NCI-H1105 (cell line): ENCODE measurements at places on chromosomes 1 and 21.

- no peak for DNase-seq
These were observed 21.6 kb downstream of the PLXNA2 start for GRCh38 chr1:208222376-208223126.

DNA sequence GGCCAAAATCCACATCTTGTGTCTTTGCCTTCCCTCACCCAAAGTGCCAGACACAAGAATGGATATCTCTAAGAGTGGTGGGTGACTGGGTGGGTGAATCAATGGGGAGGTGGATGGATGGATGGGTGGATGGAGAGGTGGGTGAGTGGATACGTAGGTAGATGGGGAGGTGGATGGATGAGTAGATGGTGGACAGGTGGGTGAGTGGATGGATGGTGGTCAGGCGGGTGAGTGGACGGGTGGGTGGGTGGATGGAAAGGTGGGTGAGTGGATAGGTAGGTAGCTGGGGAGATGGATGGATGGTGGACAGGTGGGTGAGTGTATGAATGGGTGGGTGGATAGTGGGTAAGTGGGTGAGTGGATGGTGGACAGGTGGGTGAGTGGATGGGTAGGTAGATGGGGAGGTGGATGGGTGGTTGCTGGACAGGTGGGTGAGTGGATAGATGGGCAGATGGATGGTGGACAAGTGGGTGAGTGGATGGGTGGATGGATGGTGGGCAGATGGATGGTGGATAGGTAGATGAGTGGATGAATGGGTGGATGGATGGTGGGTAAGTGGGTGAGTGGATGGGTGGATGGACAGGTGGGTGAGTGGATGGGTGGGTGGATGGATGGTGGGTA lies 34.2 kb downstream of the SLC19A1 start:
- DNase-seq, result no peak

- peak; percentile 29 for DNase-seq
These were observed 16.4 kb upstream of the CGN start for GRCh38 chr1:151494741-151495281.

- DNase-seq, result no peak
These were observed 91.0 kb upstream of the TMEM51 start for GRCh38 chr1:15062479-15063099.

- no peak for DNase-seq
These were observed 578.3 kb upstream of the NR5A2 start for GRCh38 chr1:199449221-199449620.

GRCh38 chr1:26358411-26359384 lies 4.8 kb upstream of the CRYBG2 start:
- DNase-seq, result no peak

DNA sequence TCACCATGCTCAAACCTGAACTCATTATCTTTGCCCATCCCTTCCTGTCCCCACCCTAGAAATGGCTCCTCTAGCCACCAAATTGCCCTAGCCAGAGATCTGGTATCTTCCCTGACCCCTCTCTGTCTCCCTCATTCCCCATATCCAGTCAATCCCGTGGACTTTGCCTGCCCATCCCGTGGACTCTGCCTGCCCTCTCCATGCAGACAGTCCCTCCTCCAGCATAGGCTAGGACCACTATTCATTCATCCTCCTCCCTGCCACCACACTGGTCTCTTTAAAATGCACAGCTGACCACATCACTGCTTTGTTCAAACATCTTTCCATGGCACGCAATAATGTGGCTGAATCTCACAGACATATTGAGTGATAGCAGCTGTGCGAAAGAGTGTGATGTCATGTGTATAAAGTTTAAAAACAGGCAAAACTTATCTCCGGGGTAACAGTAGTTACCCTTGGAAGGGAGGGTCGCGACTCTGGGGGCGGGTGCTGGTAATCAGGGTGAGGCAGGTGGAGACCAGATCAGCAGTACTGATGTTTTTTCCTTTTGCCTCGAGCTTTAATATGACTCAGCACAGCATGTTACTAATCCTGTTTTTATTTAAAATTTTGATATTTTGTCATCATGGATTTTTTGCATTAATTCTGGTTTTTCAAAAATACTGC lies 4.8 kb upstream of the SLC2A1 start:
- no peak for DNase-seq

DNA sequence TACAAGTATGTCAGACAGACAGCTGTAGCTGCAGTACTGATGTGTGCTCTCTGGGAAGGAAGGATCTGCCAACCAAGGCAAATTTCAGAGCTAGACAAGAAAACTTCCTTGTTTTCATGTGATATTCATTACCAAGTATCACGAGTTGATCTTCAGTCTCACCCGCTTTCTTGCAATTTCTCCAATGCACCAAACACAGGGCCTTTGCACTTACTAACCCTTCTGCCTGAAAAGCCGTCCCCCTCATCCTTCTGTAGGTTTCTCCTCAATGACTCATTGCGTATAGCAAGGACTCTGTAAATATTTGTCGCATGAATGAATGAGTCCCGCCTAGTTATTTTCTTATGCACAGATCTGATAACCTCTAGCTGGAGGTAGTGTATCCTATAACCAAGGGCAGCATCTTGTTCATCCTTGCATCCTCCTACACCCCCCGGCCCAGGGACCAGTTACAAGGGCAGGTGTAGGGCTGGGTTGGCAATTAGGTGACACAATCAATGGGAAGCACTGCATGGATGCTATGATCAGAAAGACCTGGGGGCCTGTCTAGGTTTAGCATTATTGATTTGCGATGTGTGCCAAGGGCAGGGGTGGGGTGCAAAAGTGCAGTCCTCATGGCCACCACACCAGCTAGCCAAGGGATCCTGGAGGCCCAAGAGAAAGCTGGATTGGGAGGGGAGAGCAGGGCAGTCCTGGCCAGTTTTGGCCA lies 51.4 kb upstream of the GPR157 start:
- DNase-seq, result no peak

GRCh38 chr1:94580367-94581115 lies 39.0 kb upstream of the F3 start:
- DNase-seq, result no peak

DNA sequence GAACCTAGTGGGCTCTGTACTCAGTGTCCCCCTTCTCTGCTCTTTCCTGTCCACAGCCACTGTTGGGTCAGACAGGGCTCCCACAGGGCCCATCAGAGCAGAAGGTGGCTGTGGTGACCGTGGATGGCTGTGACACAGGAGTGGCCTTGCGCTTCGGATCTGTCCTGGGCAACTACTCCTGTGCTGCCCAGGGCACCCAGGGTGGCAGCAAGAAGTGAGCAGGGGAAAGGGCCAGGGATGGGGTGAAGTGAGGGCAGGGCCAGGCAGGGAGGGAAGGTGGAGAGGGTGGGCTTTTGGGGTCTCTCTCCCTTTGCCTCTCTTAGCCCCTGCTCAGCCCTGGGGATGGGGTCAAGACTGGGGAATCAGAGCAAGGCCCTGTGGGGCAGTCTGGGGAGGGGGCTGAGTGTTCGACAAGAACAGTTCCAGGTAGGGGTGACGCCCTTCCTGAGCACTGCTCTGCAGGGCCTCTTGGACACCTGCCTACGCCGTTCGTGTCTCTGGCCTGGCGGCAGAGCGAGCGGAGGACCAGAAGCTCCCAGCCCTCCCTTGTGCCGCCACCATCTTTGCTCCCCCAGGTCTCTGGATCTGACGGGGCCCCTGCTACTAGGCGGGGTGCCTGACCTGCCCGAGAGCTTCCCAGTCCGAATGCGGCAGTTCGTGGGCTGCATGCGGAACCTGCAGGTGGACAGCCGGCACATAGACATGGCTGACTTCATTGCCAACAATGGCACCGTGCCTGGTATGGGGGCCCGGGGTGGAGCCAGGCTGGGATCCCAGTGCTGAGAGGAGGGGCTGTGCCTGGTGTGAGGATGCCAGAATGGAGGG lies 13.1 kb downstream of the CELSR2 start:
- DNase-seq, result no peak

DNA sequence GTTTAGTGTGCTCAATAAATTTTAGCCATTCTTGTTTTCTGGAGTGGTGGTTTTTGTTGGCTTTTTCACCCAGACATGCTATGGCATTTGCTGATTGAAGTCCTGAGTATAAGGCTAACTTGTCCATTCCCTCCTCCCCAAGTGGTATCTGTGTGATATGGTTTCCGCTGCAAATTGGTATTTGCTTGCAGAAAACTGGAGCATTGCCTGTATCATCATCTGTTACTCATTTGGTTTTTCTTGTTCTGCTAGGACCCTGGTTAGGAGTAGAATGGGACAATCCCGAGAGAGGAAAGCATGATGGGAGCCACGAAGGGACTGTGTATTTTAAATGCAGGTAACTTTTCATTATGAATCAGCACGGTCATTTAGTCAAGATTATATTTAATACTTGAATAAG lies 34.0 kb downstream of the TBCE start:
- DNase-seq, result no peak

DNA sequence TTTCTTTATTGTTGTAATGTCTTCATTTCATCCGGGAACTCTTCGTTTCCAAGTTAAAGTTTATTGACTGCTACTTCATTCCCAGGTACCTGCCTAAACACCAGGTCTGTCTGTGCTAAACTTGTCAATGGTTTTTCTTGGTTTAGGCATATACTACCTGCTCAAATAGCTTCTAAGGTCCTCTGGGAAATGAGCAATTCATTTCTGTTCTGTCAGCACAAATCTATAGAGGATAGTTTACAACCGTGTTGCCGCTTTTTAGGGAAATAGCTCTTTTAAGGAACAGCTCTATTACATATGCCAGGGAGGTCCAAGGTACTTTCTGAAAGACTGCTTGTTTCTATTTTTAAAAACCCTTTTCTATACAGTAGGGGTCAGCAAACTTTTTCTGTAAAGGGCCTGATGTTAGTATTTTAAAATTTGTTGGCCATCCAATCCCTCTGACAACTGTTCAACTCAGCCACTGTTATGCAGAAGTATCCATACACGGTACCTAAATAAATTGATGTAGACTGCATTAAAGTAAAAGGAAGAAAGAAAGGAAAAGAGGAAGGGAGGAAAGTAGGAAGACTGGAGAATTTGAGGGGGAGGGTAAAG lies 222.7 kb upstream of the PTBP2 start:
- no peak for DNase-seq

DNA sequence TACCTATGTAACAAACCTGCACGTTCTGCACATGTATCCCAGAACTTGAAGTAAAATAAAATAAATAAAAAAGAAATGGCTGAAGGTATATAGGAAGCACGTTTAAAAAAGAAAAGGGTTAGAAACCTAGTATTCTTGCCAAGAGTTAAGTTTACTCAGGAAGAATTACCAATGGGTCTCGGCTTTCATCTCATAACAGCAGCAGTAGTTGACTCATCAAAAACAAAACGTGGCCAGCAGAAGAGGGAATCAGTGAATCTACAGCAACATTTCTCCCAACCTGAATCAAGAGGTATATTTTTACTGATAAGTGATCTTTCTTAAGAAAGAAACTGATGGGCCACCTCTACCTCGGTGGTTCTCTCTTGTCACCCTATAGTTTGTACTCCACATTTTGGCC lies 340.3 kb downstream of the BRINP2 start:
- no peak for DNase-seq

DNA sequence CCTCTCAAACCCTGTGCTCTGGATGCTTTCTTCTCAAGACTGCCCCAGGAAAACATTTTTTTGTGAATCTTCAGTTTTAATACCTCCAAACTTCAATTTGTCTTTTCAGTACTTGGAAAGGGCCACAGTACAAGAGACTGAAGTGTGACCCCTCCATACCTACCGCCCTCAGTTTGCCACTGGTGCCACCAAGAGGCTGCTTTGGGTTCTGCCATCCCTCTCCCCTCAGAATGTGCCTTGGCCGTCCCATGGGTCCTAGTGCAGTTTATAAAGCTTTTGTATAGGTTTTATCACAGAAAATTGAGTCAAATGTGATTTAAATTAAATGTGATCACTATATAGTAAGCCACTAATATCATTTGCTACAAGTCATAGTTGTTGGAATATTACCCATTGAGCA lies 60.8 kb upstream of the PGD start:
- DNase-seq, result peak; percentile 9

- no peak for DNase-seq
These were observed 20.9 kb upstream of the ATP5PO start for GRCh38 chr21:33936301-33937038.

- peak; percentile 70 for DNase-seq
These were observed at the start of gene GRIK3 for GRCh38 chr1:37034121-37035013. TSS of gene GRIK3 (minus strand) at chr1:37034515. CDS start at chr1:37034108, 407 bp downstream.

DNA sequence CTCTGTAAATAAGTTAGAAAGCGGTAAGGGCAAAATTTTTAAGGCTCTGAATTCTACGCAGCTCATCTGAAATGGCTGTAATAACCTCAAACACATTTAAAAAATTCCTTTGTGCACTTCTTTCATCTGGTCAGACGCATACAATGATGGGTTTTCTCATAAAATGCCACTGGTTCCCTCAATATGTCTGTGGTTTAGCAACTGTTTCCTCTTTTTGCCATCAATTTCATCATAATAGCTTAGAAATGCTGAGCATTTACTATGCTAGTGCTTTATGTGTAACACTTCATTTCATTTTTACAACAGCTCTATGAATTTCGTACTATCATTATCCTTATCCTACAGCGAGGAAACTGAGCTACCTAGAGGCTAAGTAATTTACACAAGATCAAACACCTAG lies 35.3 kb upstream of the DMRTA2 start:
- DNase-seq, result no peak

DNA sequence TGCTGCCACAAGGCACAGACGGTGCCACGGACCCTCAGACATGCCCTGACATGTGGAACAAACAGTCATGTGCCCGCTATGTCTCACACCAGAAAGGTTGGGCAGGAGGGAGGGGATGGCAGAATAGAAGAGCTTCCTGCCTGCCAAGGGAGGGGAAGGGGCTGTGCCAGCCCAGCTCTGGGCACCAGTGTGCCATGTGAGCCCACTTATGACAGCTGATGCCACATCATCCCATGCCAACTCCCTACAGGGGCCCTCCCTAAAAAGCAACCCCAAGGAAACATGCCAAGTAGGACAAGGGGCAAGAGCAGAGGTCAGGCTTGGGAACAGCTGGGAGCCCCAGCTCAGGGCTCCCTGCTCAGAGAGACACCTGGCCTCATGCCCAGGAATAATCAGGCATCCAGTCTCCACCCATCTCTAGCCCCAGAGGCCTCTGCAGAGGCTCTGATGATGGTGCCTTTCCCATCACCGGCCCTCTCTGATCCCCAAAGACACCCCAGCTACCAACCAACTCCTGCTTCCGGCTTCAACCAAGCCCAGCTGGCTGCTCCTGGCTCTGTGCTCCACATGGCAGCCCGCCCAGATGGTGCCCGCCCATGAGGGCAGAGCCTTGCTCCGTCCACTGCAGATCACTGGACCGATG lies 10.3 kb downstream of the ADGRB2 start:
- peak; percentile 96 for DNase-seq

GRCh38 chr1:18646786-18647410 lies 16.3 kb downstream of the PAX7 start:
- no peak for DNase-seq

GRCh38 chr21:41630249-41630648 lies 122.3 kb upstream of the TMPRSS2 start:
- DNase-seq, result no peak

DNA sequence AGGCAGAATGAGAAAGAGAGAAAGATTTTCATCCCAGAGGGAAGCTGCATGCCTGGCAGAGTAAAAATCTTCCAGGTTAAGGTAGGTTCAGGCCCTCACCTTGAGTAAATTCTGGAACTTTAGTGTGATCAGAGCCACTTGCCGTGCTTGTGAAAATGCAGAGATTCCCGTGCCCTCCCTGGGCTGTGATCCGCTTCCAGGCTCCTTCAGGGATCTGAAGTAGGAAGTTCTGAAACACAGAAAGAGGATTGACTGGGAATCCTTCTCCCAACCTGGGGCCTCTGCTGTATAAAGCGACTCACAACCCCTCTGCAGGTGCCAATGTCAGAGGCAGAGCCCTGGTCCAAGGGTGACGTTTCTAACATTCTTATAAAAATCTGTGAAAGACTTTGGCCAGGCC lies 26.6 kb downstream of the NUAK2 start:
- no peak for DNase-seq
